ENCODE measurements at places on chromosomes 6 and 20. TPM values are rescaled to one million over a fixed set of nuclear protein-coding genes. Genes with fewer than 3 reads are reported as not detected.

- DNase-seq: no peak
Observed at GRCh38 chr20:61569825-61570224, 317.8 kb downstream of the CDH4 start.

DNA sequence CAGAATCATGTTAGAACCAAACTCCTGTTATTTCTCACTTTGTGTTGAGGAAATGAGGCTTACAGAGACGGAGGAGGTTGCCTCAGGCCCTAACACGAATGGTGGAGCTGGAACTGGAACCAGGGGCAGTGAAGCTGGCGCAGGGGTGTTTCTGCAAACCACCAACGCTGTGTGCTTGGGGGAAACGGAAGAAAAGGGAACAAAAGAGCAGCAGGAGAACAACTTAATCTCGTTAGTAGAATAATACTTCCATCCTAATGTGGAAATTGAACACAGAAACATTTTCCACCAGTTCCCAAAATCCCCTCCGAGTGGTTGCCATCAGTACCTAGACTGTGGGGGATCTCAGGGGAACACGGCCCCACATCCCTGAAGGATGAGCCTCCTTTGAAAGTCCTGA is 103.4 kb upstream of the FRMD1 start:
- DNase-seq: no peak

DNA sequence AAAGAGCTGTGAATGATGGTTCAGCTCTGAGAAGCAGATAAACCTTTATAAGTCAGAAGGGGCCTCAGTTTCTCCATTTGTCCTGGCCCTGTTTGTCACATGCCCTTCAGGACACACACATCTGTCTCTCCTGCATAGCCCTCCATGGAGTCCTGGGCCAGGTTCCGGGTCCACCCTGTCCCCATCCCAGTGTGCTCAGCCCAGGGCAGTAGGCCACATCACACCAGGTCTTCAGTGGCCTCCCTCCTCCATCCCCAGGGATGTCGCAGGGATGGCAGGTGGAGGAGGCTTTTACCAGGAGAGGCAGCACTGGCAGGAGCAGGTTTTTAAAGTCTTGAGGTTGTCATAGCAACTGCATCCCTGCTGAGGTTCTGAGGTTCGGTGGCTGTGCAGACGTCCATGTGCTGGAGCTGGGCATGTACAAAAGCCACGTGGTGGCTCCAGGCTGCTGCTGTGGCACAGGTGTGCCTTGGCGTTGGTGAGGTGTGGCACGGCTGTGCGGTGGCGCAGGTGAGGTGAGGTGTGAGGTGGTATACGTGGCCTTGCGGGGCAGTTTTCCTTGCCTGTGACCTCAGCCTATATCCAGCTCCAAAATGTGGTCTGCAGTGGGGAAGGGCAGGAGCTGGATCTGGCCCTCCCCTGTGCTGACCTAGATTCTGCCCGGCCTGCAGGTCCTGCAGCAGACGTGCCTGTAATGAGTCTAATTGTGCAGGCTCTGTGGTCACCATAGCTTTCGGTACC is 8.0 kb upstream of the NPBWR2 start:
- DNase-seq: no peak

- no peak for DNase-seq
Observed at GRCh38 chr20:13012886-13013285, 4.1 kb downstream of the SPTLC3 start.

The SPAG4 gene
- total RNA-seq: 6.2 TPM

GRCh38 chr6:82033631-82034211 is 213.8 kb downstream of the IBTK start:
- DNase-seq: no peak

DNA sequence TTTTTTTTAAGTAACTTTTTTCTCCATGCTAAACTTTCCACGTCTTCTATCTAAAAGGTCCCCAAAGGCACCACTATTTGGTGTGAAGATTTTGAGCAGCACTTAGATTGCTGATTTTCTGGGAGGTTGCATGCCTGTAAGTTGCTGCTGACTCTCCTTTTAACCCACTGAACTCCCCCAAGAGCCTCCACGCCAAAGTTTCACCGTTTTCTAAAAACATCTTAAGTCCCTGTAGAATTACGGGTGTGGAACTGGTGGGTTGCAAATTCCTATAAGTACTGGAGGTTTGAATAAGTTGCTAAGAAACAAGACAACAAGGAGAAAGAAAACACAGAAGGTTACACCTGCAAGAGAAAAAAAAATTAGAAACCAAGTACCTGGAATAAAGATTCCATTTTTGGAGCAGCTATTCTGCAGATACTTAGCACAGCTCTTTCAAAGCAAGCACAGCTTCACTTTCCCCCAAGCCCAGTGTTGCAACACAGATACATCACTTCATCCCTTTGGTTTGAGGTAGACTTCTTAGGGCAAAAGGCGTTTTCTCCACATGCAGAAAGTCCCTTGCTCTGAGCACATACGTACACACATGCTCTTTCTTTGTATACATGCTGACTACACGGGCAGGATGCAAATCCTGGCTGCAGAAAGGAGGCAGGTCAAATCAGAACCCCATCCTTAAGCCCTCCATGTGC is 5.0 kb downstream of the JAG1 start:
- DNase-seq: no peak

DNA sequence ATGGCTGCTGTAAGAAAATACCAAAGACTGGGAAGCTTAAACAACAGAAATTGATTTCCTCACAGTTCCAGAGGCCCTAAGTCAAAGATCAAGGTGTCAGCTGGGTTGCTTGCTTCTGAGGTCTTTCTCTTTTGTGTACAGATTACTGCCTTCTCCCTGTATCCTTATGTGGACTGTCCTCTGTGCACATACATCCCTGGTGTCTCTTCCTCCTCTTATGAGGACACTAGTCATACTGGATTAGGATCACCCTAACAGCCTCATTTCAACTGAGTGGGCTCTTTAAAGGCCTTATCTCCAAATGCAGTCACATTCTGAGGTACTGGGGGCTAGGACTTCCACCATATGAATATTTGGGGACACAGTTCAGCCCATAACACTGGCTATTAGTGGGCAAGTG is 130.0 kb upstream of the DTNBP1 start:
- no peak for DNase-seq

DNA sequence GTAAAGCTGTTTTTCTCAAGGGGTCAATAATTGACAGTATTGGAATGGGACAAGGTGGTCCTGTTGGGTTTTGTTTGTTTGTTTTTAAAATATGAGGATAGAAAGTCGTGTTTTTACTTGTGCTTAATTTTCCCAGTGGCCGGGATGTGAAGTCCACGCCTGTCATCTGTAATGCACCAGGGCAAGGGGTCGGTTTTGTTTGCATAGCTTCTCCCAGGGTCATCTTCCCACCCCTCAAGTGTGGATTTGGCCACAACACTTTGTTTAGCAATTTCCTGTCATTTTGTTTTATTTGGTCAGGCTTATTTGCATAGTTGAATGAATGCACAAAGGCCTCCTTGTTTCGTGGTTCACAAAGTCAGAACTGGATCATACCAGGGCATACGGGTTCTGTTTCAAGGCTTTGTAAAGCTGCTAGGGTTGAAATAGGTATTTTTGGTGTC is 29.8 kb downstream of the SYNJ2 start:
- DNase-seq: no peak

DNA sequence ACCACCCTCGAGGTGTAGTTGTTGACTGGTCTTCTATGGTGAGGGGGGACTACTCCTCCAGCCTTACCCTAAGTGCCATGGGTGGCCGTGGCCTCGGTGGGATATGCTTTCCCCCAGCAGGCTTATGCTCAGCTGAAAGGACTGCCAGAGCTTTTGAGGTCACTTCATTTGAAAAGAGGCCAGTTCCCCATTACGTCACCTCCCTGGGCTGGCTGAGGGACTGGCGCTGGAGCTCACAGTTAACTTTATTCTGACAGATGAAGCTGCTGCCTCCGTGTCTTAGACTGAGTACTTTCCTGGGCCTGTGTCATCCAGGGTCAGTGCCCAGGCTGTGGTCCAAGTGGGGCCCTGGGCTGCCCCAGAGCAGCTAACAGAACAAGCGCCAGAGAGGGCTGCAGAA is 42.8 kb upstream of the PCMTD2 start:
- DNase-seq: no peak

The RSPO4 gene
- 0.84 TPM for total RNA-seq

- DNase-seq: no peak
Observed at GRCh38 chr6:25447570-25447929, 168.4 kb downstream of the CARMIL1 start.

Data from HCT116 (cell line).